ENCODE measurements at places on chromosomes 7 and 10. TPM values are rescaled to one million over a fixed set of nuclear protein-coding genes. Genes with fewer than 3 reads are reported as not detected.

The FAM25C gene
- not detected for total RNA-seq

The PPIF gene
- total RNA-seq, result 63.4 TPM

The SH2D4B gene
- not detected for total RNA-seq

The SCIN gene
- not detected for total RNA-seq

The SLC29A3 gene
- 4.3 TPM for total RNA-seq

The CELF2 gene
- not detected for total RNA-seq

The ERVW-1 gene
- total RNA-seq, result not detected

The LHFPL3 gene
- total RNA-seq, result not detected

The OR6B1 gene
- not detected for total RNA-seq

The HNRNPF gene
- 187 TPM for total RNA-seq

The MGMT gene
- 2.5 TPM for total RNA-seq

The LRRC18 gene
- not detected for total RNA-seq

The CHST3 gene
- total RNA-seq, result 21.8 TPM

The CTNNA3 gene
- total RNA-seq, result not detected

The PALD1 gene
- under 0.01 TPM for total RNA-seq

The IDE gene
- total RNA-seq, result 25.2 TPM

The HOXA1 gene
- total RNA-seq, result 1.7 TPM

The FEZF1 gene
- not detected for total RNA-seq

The MPLKIP gene
- 83.9 TPM for total RNA-seq

The PAX4 gene
- total RNA-seq, result not detected

The TMEM26 gene
- total RNA-seq, result 0.18 TPM

The ATRNL1 gene
- total RNA-seq, result under 0.01 TPM

The LIPN gene
- total RNA-seq, result not detected

The MLXIPL gene
- not detected for total RNA-seq

The FAM131B gene
- 1.2 TPM for total RNA-seq

The TTYH3 gene
- 46.8 TPM for total RNA-seq

The OR2A7 gene
- total RNA-seq, result 0.89 TPM

The ENO4 gene
- total RNA-seq, result 0.58 TPM

The EPHB6 gene
- 25.4 TPM for total RNA-seq

The AQP1 gene
- total RNA-seq, result 1.1 TPM

The DPY19L1 gene
- 27.1 TPM for total RNA-seq

The TLX1 gene
- total RNA-seq, result not detected

The ANKRD61 gene
- total RNA-seq, result not detected

The SLC16A12 gene
- total RNA-seq, result 0.29 TPM

The ING3 gene
- total RNA-seq, result 7.6 TPM

The HOXA11 gene
- total RNA-seq, result 28.4 TPM

The ZNF425 gene
- 1.1 TPM for total RNA-seq

The SDK1 gene
- 2.0 TPM for total RNA-seq

The GRID1 gene
- not detected for total RNA-seq

The MBL2 gene
- total RNA-seq, result not detected

The TMEM196 gene
- total RNA-seq, result not detected

The MPP7 gene
- under 0.01 TPM for total RNA-seq
